ENCODE measurements at places on chromosomes 11 and 22.

DNA sequence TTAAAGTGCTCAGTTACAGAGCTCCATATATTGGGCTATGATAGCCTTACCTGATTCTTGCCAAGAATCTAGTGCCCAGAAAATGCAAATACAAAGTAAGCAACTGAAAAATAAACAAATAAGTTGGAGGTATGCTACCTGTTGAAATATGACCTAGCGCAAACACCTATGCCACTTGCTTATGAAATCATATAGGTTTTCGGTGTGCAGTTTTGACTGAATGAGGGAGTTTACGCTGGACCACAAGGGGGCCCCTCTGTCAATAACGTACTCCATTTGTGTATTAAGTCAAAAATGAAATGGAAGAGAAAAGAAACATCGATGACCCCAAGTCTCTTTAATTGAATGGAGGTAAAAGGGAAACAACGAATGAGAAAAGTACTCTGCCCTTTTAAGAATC is 84.9 kb upstream of the TRIM77 start:
- DNase-seq: no peak

DNA sequence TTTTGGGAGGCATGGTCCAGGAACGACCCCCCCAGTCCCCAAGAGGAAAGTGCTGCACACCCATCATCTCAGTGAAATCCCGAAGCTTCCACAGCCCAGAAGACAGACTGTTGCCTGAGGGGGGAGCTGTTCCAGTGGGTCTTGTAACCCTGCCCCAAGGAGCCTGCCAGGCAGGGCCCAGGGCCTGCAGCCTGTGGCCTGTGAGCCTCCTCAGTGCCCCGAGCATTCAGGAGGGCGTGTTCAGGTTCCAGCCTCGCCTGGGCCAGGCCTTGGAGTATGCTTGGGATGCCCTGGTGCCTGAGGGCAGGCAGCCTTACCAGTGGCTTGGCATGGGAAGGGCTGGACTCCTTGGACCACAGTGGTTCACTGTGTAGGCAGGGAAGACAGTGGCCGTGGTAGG is 18.0 kb upstream of the CABP2 start:
- DNase-seq: no peak

DNA sequence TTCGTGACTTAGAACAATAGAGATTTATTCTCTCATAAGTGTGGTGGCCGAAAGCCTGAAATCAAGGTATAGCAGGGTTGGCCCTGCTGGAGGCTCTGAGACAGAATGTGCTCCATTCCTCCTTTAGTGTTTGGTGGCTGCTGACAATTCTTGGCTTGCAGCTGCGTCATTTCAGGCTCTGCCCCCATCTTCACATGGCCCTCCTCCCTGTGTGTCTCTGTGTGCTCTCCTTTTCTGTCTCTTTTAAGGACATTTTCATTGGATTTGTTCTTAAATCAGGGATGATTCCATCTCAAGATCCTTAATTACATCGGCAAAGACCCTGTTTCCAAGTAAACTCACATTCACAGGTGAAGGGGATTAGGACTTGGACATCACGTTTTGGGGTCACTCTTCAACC is 10.2 kb upstream of the APOL6 start:
- no peak for DNase-seq

GRCh38 chr11:121567995-121568394 is 115.2 kb upstream of the SORL1-AS1 start:
- DNase-seq: no peak

DNA sequence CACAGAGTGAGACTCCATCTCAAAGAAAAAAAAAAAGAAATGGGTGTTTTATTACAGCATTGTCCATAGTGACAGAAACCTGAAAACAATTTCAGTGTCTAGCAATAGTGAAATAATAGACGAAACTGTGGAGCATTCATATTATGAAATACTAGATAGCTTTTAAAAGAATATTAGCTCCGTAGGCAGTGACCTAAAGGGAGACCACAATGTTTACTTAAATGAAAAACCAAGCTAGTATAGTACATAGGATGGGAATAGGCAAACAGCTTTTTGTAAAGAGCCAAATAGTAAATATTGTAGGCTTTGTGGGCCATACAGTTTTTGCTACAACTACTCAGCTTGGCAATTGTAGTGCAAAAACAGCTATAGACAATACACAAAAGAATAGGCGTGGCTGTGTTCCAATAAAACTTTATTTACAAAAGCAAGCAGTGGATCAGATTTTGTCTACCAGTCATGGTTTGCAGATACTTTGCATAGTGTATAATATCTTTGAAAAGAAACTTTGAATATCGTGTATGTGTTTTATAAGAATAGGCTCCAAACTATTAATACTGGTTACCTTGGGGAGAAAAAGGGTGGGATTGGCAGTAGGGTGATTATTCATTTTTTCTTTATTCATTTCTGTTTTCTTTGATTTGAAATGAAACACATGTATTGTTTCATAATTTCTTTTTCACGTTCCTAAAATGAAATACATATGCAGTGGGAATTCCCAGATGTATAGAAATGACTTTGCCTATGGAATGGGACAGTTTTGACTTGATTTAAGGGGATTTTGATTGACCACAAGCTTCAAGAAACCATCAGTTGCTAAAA is 50.7 kb downstream of the PRR5L start:
- no peak for DNase-seq

DNA sequence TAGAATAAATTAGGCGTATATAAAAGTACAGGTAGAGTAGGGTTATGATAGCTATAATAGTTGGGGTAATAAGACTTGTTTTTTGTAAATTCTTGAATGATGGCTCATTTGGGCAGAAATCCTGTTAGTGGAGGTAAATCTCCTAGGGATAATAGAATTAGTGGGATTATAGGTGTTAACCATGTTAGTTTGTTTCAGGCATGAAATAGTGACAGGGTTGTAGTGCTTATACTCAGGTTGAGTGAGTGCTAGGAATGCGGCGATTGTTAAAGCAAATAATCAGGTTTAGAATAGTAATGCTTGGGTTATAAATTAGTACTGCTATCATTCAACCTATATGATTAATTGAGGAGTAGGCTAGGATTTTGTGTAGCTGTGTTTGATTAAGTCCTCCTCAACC is 297.1 kb downstream of the DYNC2H1 start:
- no peak for DNase-seq

GRCh38 chr11:8282631-8283030 is 19.0 kb upstream of the LMO1 start:
- no peak for DNase-seq

DNA sequence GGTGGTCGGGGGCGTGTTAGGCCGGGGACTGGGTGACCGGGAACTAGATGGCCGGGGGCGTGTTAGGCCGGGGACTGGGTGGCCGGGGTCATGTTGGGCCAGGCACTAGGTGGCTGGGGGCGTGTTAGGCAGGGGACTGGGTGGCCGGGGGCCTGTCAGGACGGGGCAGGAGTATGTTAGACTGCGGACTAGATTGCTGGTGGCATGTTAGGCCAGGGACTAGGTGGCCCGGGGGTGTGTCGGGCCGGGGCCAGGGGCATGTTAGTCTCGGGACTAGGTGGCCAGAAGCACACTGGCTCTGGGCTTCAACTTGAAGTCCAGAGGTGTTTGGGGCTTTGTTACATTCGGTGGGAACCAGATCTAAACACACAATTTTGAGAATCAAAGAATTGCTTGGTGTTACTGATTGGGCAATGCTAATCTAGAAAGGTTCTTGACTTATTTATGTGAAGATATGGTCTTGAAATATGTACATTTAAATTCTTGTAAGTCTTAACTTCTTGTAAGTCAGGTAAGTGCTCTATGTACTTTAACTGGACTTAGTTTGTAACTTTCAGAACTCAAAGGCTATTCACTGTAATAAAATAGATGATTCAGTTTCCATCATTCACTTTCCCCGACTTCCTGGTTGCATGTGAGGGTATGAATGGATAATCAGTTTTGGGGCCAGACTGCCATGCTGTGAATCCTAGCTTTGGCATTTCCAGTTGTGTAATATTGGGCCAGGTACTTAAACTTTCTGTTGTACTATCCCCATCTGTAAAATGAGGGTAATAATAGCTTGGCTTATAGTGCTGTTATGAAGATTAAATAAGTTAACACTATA is 1.1 kb downstream of the EXT2 start:
- DNase-seq: no peak

DNA sequence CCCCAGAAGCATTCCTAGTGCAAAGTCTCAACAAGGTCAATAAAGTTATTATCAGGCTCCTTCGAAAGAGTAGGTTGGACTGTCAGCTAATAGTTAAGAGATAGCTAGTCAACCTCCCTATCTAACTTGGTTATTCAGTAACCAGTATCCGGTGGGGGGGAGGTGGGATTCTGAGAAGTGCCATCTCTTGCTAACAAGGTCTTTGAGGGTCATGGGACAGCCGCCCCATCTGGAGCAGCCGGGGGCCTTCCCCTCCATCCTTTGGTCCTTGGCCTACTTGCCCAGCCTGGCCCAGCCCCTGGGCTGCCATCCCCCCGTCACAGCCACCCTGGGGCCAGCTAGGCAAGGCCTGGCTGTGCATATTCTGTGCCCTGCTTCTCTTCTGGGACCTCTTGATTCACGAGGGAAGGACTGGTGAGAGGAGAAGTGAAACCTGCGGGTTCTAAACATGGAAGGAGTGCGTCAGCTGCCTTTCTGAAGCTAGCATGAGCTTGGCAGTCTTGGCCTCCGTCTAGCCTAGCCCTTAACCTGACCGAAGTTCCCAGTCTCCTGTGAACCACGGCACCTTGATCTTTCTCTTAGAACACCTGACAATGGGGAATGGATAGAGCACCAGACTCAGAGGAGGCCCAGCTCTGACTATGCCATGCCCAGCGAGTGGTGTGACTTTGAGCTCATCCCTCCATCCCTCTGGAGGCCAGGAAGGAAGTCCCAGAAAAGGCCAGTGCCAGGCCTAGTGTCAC is 9.3 kb downstream of the SLC37A2 start:
- DNase-seq: no peak

DNA sequence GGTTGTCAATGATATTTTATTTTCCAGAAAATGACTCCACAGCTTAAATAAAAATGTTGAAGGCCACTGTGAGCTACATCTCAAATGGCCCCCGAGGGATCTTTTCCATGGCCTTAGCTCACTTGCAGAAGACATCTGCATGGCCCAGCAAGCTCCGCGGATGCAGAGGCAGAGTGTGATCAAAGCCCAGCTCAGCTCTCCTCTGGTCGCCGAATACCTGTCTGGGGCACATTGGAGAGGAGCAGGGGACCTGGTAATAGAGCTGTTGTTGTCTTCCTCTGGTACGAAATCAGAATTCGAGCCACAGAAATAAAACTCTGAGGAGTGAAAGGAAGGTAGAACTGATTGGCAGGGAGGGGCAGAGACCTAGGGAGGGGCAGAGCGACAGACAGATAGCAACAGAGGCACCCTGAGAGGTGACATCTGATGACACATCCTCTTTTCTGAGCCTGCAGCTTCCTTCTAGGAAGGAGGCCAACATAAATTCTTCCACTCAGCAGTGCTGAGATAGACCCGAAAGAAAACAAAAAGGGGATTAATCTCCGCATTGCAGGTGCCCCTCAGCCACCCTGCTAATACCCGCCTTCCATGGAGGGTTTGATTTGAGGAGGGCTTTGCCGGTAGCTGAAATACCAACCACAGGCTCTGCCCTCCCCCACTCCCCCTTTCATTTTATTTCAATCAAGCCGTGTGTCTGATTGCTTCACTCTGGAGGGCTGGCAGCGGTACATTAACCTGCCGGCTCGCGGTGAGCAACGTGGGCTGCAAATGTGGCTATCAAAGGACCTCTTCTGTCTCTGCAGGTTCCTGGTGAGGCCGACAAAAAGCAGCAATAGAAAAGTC is 759.4 kb downstream of the OPCML start:
- no peak for DNase-seq

- DNase-seq: no peak
Measured at GRCh38 chr22:48556222-48556621, 1271.5 kb downstream of the BRD1 start.

DNA sequence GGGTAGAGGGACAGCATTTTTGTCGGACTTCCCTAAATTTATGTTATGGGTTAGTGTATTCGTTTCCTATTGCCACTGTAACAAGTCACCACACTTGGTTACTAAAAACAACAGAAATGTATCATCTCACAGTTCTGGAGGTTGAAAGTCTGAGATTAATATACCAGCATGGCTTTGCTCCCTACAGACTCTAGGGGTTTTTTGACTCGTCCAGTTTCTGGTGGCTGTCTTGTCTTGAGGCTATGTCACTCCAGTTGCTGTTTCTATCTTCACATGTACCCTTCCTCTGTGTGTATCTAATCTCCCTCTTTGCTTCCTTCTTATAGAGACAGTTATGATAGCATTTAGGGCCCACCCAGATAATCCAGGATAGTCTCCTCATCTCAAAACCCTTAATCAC is 9.1 kb upstream of the CCDC179 start:
- no peak for DNase-seq

GRCh38 chr11:105466582-105467228 is 143.2 kb upstream of the GRIA4 start:
- no peak for DNase-seq

GRCh38 chr11:110035357-110035756 is 57.8 kb upstream of the ZC3H12C start:
- no peak for DNase-seq

DNA sequence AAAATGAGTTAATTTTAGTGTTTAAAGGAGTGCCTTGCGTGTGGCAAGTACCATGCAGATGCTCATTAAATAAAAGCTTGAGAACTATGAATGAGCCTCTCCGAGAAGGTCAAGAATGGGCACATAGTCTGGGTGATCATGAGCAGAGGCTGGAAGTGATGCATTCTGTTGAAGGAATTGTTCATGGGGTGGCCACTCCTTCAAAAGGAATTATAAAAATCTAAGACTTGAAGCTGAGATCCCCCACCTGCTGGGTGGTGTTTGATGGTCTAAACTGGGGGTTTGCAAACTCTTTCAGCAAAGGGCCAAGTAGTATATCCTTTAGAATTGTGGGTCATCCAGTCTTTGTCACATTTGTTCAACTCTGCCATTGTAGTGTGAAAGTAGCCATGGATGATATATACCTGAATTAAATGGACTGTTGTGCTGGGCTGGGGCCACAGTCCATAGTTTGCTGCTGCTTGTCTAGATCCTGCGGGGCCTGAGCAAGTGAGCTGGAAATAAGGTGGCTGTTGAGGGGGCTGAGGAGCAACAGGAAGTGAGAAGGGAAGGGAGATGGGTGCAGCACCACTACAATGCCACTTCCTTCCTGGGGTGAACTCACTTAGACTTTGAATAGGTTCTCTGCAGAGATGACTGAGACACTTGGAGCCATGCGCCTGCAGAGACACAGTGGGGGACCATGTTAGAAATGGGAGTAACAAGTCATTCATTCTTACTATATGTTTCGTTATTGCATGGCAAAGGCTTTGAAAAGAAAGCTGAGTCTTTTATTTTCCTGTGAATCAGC is 179.0 kb downstream of the SNX19 start:
- no peak for DNase-seq

DNA sequence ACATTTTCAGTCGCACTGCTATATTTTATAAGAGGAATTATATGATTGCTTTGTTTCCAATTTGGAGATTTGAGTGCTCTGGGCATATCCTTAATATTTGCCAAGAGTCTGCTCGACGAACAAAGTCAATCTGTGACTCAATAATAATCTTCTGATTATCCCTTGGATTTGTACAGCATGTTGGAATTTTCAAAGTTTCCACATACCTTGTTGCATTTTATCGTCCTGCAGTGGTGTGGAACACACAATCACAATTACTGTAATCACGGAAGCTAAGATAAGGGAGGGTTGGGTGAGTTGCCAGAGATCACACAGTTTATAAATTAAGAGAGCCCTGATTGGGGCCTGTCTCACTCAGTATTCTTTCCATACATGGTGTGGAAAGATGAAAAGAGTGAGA is 189.3 kb downstream of the GUCY1A2 start:
- no peak for DNase-seq
